ENCODE measurements at places on chromosomes 3 and 15.
A peak's percentile ranks its signal among the peaks of the same experiment; 100 is the strongest.

DNA sequence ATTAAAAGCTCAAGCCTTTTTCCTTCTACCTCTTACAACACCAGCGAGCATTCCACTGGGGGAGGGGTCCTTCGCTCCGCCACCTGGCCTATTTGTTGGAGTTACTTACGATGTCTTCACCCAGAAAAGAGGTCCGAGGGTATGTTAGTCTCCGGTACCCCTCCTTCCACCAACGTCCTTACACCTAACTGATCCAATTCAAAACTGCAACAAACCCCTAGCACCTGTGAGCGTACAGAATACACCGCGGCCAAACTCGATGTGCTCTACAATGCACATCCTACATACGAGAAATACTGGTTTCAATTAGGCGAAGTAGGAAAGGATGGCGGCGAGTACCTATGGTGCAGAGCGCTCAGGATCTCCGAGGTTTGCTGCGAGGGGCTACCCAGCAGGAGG, 944 bp downstream of the SLITRK3 start:
- DNase-seq = no peak

DNA sequence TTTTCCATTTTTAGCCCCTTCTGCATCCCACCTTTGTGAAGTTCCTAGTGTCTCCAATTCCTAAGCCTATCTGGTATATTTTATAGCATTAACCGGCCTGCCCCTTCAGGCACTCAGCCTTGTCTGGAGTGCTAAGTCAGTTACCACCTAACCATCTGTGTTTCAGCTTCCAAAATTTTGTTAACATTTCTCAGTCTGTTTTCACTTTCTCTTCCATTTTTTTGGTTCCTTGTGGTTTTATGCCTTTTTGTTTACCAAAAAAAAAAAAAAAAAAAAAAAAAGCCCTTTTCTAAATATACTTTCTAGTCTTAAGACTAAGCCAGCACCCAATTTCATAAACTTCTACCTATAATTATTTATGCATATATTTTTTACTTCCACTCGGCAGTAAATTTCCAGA, 92.4 kb downstream of the CSNK1G1 start:
- no peak for DNase-seq

DNA sequence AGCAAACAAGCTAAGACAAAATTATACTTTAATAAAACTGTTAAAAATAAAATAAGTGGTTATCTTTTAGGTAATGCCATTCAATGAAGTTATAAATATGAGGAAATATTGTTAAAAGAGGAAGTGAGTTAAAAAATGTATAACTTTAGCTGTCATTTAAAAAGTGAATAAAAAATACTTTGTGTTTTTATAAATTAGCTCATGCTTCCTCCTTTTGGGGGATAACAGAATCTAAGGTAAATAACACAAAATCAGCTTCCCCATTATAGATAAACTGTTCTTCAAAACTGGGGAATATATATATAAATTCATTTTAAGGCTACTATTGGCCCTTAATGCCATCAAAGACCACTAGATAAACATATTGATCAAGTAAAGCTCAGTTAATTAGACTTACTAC, 113.7 kb upstream of the AADACL2 start:
- no peak for DNase-seq

DNA sequence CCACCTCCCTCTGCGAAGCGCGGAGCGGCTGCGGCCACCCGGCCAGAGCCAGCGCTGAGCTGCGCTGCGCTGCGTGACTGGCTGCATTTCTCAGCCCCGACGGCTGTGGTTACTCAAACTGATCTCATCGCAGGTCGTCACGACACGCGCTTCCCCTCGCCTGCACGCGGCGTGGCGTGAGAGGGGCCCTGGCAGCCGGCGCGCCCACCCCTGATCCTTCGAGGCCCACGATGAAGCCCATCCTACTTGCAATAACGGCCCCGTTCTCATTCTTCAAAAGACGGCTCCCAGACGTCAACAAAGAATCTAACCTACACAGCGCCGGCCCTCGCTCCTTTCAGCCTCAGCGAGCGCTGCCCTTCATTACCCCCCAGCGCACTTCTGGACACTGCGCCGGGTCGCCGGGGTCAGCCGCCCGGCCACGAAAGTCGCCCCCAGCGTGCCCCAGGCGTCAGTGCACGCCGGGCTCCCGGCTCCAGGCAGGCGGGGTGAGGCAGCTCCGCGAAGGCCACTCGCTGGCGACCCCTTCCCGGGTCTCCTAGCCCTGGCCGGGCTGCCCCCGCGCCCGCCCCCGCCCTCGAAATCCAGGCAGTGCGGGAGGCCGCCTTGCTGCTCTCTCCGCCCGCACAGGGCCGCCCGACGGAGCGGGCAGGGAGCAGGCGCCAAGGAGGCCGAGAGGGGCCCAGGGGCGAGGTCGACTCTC, 9.9 kb upstream of the LEKR1 start:
- no peak for DNase-seq

GRCh38 chr15:65827065-65827464, 35.0 kb upstream of the DENND4A start:
- no peak for DNase-seq

DNA sequence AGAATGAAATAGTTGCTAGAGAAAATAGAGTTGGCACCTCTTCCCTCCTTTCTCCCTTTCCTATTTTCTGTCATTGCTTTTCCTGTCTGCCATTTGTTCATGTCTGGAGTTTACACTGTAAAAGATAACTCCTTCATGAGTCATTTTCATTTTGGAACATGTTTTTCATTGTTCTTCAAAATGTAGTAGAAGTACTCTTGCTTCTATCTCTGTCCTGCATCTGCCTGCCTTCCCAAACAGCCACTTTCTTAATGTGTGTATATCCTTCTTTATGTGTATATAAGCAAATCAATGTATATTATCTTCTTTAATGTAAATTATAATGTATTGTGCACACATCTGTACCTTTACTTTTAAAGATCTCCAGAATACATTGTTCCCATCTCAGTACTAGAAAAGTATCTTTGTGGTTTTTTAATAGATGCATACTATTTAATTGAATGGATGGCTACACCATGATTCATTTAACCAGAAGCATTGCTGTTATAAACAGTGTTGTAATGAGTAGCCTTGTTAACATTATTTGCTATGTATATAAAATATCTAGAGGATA, 41.1 kb downstream of the TSC22D2 start:
- peak; percentile 36 for DNase-seq

GRCh38 chr3:140344601-140345205, 333.2 kb upstream of the TRIM42 start:
- DNase-seq = no peak
